Spinal cord (tissue), 10 donors: ENCODE measurements at places on chromosomes 13 and 19. TPM values are rescaled to one million over a fixed set of nuclear protein-coding genes. Genes with fewer than 3 reads are reported as not detected.
A peak's percentile ranks its signal among the peaks of the same experiment; 100 is the strongest.

The SWSAP1 gene
- 2.6 TPM for total RNA-seq

The MEIS3 gene
- total RNA-seq = 48.1 TPM

The TMEM38A gene
- 18.6 TPM for total RNA-seq

The FFAR1 gene
- 0.06 TPM for total RNA-seq

The CLIP3 gene
- total RNA-seq = 25.2 TPM

The KLK8 gene
- 1.4 TPM for total RNA-seq

The APC2 gene
- total RNA-seq = 82.4 TPM

The IER2 gene
- total RNA-seq = 25.5 TPM

The ZNF442 gene
- total RNA-seq = 11.5 TPM

The PABPC3 gene
- total RNA-seq = 0.50 TPM

The DOCK9 gene
- total RNA-seq = 74.4 TPM

DNA sequence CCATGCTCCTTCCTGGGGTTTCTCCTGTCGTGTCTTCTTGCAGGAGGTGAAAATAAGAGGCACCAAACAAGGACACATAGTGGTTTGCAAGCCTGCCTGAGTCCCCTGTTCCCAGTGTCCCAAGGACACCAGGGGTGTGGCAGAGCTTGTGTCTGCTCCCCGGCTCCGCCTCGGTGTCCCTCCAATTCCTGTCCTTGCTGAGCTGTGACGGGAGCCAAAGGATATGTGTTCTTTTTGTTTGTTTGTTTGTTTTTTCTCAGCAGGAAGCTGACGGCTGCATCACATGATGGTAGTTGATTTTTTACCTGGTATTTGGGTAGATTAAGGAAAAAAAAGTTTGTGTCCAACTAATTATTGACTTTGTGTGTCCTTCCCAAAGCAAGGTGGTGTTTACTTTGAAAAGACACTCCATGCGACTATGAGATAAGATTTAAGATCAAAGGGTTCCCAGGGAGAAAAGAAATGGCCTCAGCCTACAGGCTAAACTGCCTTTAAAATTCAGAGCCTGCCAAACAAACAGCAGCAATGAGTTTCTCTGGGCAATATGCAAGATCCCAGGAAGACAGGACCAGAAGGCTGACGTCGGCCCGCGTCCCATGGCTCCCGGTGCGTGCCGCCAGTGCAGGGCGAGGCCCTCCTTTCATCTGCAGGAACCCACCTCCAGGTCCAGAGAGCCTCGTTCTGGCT, 50.8 kb upstream of the XPO4 start:
- DNase-seq = no peak

DNA sequence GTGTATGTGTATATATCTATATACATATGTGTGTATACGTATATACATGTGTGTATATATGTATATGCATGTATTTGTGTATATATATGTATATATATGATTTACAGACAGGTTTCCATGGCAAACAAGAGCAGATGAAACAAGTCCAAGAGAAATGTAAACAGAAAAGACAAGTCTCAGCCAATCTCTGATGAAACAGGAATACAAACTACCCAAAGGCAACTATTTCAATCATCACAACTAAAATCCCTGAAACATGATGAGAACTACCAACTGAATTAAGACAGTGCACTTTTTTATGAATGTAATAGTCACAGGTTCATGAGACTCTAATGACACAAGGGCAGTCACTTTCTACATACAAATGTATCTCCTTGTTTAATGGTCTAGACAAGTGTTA, 140.2 kb downstream of the TNFRSF19 start:
- no peak for DNase-seq

DNA sequence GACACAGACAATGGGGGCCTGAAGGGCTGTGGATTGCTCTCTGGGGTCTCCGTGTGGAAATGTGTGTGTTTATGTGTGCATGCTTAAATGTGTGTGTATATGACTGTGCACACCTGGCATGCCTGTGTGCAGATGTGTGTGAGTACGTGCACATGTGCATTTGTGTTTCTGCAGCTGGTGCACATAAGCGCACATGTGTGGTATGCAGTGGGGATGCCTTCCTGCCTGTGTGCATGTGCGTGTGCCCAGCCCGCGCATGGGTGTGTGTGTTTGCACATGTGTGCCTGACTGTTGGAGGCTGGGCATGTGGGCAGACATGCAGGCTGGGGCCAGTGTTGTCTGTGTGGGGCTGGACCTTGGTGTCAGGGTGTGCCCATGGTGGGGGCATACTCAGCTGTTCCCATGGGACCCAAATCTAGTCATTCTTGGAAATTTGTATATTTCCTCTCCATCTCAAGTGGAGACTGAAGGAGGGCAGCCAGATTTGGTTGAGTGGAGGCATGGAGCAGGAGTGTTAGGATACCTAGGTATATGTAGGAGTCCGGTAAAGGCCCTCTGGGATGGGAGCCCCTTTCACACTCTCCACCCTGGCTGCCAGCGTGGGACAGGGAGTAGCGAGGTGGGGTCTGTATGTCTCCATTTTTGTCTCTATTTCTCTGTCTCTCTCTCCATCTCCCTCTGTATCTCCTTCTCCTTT, 49.9 kb downstream of the CELF5 start:
- no peak for DNase-seq

DNA sequence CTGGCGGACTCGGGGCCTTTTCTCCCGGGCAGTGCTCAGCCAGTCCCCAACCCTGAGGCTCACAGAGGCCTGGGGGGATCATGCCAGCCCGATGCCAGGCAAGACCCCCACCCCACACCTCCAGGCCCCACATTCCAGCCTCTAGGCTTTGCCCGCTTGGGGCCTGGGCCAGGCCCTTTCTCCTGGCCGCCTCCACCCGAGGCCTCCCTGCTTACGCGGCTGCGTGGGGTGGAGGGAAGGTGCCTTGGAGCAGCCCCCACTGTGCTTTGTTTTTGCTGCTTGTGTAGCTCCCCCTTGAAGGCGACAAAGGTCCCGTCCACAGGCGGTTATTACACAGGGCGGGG, 38.4 kb downstream of the SMIM24 start:
- DNase-seq = no peak

DNA sequence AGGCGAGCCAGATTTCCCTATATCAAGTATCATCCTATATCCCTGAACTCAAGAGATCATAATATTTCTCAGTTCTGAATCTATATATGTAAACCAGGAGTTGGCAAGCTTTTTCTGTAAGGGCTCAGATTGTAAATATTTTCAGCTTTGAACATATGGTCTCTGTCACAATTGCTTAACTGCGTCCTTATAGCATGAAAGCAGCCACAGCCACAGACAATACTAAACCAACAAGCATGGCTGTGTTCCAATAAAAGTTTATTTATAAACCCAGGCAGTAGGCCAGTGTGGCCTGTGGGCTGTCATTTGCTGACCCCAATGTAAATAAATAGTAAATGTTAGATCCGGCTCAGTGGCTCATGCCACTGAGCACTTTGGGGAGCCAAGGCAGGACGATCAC, 12.2 kb upstream of the MYH14 start:
- DNase-seq = peak; percentile 18

- DNase-seq = peak; percentile 35
These were observed 131.6 kb downstream of the COG6 start for GRCh38 chr13:39787086-39787487.

DNA sequence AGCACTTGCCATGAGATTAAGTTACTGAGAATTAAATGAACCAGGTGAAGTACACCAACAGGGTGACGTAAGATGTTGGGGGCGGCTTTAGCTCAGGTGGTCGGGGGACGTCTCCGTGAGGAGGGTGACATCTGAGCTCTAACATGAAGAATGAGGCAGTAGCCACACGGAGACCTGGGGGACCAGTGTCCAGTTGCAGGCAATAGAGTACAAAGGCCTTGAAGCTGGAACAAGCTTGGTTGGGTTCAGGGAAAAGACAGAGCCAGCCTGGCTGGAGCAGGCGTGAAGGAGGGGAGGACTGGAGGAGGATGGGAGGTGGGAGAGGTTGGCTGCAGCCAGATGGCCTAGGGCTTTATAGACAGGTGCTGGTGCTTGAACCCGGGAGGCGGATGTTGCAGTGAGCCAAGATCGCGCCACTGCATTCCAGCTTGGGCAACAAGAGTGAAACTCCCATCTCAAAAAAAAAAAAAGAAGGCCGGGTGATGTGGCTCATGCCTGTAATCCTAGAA, 1.6 kb downstream of the SPINT2 start:
- no peak for DNase-seq

GRCh38 chr19:50534478-50534877, 20.8 kb upstream of the ASPDH start:
- no peak for DNase-seq

DNA sequence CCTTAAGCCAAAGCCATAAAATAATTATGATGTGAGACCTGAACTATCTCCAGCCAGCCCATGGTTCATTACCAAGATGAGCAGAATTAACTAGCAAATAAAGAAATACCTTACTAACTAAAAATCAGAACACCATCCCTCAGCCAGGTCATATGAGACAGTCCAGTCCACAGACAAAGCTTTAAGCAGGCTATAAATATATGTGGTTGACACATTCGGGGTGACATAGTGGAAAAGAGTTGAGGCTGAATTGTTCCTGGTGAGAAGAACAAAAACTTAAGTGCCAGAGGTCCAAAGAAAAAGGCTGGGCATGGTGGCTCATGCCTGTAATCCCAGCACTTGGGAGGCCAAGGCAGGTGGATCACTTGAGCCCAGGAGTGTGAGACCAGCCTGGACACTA, 30.9 kb downstream of the ENOX1 start:
- DNase-seq = no peak

GRCh38 chr19:46731007-46731501, 14.1 kb upstream of the PRKD2 start:
- DNase-seq = no peak

DNA sequence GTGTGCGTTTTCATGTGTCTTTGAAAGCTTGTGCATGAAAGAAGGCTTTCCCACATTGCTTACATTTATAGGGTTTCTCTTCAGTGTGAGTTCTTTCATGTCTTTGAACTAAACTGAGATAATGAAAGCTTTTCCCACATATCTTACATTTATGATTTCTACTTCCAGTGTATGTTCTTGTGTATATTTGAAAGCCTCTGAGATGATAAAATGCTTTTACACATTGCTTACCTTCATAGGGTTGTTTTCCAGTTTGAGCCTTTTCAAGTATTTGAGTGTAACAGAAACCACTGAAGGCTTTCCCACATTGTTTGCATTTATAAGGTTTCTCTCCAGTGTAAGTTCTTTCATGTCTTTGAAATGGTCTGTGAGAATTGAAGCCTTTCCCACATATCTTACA, 9.8 kb upstream of the ZNF441 start:
- DNase-seq = no peak

GRCh38 chr13:31101472-31102170, 60.1 kb downstream of the HSPH1 start:
- DNase-seq = no peak

- no peak for DNase-seq
These were observed 533 bp downstream of the ZNF544 start for GRCh38 chr19:58229255-58229639.

- DNase-seq = no peak
These were observed 9.4 kb upstream of the CACNG6 start for GRCh38 chr19:53982001-53982451.

GRCh38 chr13:88429862-88430261, 758.7 kb downstream of the SLITRK5 start:
- no peak for DNase-seq

DNA sequence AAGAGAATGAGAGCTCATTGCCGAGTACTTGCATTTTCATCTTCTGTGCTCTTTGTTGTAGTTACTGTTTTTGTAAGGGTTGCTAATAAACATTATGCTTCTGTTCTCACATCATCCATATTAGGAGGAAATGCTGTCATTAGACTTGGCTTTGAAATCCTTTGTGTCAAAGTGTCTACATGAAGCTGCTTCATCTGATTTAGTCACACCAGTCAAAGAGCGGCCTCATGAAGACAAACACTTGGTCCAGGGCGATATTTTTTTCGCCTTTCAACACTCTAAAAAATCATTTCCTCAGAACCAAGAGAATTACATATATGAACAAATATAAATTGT, 105.0 kb downstream of the SPRY2 start:
- DNase-seq = no peak

- no peak for DNase-seq
These were observed 86.7 kb downstream of the DNAJC15 start for GRCh38 chr13:43110036-43110435.

GRCh38 chr19:35874392-35874930, 6.1 kb downstream of the APLP1 start:
- no peak for DNase-seq

GRCh38 chr13:73268306-73268705, 209.5 kb downstream of the KLF5 start:
- no peak for DNase-seq

DNA sequence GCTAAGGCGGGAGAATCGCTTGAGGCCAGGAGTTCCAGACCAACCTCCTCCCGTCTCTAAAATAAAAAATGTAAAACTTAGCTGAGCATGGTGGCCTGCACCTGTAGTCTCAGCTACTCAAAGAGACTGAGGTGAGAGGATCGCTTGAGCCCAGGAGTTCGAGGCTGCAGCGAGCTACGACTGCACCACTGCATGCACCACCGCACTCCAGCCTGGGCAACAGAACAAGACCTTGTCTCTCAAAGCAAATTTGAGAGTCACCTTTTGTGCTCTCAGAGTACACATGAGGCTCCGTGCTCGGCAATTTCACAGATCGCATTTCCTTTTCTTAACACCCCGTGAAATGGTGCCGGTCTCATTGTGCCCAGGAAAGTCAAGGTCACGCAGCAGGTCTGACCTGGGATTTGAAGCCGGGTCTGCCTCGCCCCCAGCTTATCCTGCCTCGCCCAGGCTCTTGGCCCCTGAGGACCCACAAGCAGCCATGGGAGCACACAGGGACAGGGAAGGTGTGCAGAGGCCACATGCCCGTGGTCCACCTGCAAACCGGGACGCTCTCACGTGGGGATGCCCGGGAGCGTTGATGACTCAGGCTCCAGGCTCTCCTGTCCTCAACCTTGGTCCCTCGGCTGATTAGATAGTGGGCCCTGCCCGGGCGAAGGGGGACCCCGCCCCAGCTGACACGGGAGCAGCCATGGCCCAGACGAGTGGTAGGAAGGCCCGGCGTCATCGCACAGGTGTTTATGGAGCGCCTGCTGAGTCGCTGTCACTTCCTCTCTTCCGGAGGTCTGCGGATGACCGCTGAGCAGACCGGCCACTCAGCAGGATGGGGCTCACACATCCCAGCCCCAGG, 1.1 kb upstream of the SMIM24 start:
- no peak for DNase-seq

DNA sequence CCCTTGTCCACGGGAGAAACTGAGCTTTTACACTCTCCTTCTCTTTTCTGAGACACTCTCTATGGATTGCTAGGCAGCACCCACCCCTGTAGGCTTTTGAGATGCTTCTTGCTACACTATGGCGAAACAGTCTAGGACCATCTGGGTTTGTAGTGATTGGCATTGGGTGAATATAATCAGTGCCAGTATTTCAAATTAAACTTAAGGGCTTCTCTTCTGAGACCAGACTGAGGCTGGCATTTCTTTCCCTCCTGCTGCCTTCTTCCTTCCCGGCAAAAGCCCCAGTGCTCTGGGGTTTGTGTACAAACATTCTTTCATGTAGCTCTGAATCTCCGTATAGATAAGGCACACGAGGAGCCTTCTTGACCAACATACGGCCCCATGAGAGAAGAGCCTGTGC, 276.7 kb downstream of the SLC7A1 start:
- DNase-seq = no peak

GRCh38 chr19:5826531-5827341, 12.8 kb downstream of the FUT6 start:
- DNase-seq = peak; percentile 42
